H1 (cell line): ENCODE measurements at places on chromosomes 16 and 17.

DNA sequence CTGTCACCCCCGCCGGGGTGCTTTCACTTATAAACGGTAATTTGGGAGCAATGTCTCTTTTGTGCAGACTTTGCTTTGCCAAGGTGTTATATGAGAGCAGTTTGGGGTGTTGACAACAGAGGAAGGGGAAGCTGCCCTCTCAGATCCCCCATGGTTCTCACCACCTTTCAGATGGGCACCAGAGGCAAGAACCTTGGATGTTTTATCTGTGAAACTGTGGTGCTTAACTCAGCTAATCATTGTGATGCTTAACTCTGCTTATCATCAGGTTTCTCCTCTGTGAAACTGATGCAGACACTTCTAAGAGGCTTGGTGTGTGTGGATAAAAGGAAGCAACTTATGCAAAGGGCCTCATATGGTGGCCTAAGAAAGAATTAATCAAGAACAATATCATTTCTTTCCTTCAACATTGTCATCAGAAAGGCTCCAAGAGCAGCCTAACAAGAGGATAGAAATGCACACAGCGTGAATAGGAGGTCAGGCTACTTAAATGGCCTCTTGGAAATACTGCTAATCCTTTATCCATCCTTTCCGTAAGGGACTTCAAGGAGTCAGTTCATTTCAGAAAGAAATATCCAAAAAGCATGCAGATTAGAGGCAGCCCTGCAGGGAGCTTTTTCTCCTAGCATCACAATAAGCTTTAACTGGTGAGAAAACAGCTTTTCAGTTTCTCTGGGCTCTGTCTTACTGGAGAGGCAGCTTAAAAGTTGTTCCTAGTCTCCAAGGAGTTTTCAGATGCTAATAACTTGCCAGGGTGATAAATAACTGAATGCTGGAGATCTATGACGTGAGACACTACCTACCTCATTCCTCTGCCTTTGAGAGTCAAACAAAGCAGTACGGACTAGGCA, 55.1 kb upstream of the CLEC3A start:
- peaks cover 3% of the 10 kb centered on the region; the same call in 1 of the 2 replicates for H3K27me3 ChIP-seq
- DNase-seq = peak; percentile 62
- H3K4me3 ChIP-seq = peak overlapping the region; percentile 41; the same call in 1 of the 2 replicates
- peaks cover 29% of the 10 kb centered on the region for H3K4me1 ChIP-seq

GRCh38 chr17:72378414-72379390, 257.9 kb downstream of the SOX9 start:
- no peaks in the 10 kb centered on the region for H3K36me3 ChIP-seq
- H3K27ac ChIP-seq = no peak overlapping the region
- no peak overlapping the region for H3K4me3 ChIP-seq
- no peaks in the 10 kb centered on the region for H3K27me3 ChIP-seq
- peaks cover 29% of the 10 kb centered on the region for H3K4me1 ChIP-seq

DNA sequence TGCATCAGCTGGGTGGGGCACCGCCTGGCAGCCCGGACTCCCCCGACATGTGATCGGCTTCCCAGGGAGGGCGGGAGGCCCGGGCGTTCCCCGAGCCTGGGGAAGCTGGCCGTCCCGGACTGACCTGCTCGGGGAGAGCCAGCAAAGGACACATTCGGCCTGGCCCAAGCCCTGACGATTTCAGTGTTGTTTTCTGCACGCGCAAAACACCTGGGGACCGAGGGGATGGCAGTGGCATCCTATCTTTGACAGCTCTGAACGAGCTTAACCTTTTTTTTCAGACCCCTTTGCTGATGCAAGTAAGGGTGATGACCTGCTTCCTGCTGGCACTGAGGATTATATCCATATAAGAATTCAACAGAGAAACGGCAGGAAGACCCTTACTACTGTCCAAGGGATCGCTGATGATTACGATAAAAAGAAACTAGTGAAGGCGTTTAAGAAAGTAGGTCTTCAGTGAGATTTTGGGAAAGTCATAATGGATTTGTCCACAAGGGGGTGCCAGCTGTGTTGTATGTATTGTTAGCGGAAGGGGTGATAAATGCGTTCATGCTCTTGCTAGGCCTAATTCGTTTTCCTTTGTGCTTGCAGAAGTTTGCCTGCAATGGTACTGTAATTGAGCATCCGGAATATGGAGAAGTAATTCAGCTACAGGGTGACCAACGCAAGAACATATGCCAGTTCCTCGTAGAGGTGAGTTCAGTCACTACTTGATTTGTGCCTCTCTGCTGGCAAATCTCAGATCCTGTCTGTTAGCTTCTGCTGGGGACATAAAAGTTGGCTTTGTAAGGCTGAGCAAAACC, 1.0 kb downstream of the EIF1 start:
- peak overlapping the region; percentile 92 for H3K4me3 ChIP-seq
- H3K27ac ChIP-seq = peak overlapping the region; percentile 97
- DNase-seq = peak; percentile 70
- H3K27me3 ChIP-seq = no peaks in the 10 kb centered on the region
- H3K4me1 ChIP-seq = no peaks in the 10 kb centered on the region

- H3K27ac ChIP-seq = no peak overlapping the region
- no peaks in the 10 kb centered on the region for H3K27me3 ChIP-seq
- no peak overlapping the region for H3K4me3 ChIP-seq
Measured at GRCh38 chr17:17119106-17119505, 76.8 kb downstream of the MPRIP start.

DNA sequence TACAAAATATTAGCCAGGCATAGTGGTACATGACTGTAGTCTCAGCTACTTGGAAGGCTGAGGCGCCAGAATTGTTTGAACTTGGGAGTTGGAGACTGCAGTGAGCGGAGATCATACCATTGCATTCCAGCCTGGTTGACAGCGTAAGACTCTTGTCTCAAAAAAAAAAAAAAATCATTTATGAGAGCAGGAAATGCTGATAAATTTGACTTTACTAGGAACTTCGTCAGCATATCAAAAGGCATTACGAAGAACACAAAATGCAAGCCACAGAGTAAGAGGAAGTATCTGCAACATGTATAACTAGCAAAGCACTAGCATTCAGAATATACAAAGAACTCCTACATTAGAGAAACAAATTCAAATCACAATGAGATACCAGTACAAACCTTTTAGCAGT, 279.3 kb downstream of the ZFHX3 start:
- no peak for DNase-seq
- H3K4me1 ChIP-seq = peaks cover 2% of the 10 kb centered on the region; the same call in 1 of the 2 replicates
- H3K4me3 ChIP-seq = no peak overlapping the region
- H3K27me3 ChIP-seq = no peaks in the 10 kb centered on the region
- no peak overlapping the region for H3K27ac ChIP-seq

- H3K27ac ChIP-seq = no peak overlapping the region
- H3K4me1 ChIP-seq = no peaks in the 10 kb centered on the region
- H3K27me3 ChIP-seq = no peaks in the 10 kb centered on the region
- no peak overlapping the region for H3K4me3 ChIP-seq
- no peaks in the 10 kb centered on the region for H3K36me3 ChIP-seq
Measured at GRCh38 chr16:65964752-65965151, 401.7 kb upstream of the CDH5 start.

- H3K4me3 ChIP-seq = no peak overlapping the region
- no peaks in the 10 kb centered on the region for H3K36me3 ChIP-seq
- H3K27me3 ChIP-seq = no peaks in the 10 kb centered on the region; the same call in 1 of the 2 replicates
- H3K27ac ChIP-seq = no peak overlapping the region
Measured at GRCh38 chr16:85384833-85385462, 228.2 kb upstream of the GSE1 start.

GRCh38 chr17:73870473-73870872, 226.2 kb upstream of the SDK2 start:
- DNase-seq = no peak
- H3K4me1 ChIP-seq = no peaks in the 10 kb centered on the region
- no peak overlapping the region for H3K4me3 ChIP-seq
- H3K27ac ChIP-seq = no peak overlapping the region

- peak within 1 kb of the TSS; percentile 81 for H3K4me3 ChIP-seq
- H3K4me1 ChIP-seq = no peaks in the 10 kb centered on the region
- H3K36me3 ChIP-seq = no peaks in the 10 kb centered on the region
- peaks cover 8% of the 10 kb centered on the region for H3K27me3 ChIP-seq
Measured at GRCh38 chr16:58499615-58500351, at the start of gene NDRG4. TSS of gene NDRG4 (plus strand) at chr16:58500143. CDS start at chr16:58500249, 106 bp downstream.

DNA sequence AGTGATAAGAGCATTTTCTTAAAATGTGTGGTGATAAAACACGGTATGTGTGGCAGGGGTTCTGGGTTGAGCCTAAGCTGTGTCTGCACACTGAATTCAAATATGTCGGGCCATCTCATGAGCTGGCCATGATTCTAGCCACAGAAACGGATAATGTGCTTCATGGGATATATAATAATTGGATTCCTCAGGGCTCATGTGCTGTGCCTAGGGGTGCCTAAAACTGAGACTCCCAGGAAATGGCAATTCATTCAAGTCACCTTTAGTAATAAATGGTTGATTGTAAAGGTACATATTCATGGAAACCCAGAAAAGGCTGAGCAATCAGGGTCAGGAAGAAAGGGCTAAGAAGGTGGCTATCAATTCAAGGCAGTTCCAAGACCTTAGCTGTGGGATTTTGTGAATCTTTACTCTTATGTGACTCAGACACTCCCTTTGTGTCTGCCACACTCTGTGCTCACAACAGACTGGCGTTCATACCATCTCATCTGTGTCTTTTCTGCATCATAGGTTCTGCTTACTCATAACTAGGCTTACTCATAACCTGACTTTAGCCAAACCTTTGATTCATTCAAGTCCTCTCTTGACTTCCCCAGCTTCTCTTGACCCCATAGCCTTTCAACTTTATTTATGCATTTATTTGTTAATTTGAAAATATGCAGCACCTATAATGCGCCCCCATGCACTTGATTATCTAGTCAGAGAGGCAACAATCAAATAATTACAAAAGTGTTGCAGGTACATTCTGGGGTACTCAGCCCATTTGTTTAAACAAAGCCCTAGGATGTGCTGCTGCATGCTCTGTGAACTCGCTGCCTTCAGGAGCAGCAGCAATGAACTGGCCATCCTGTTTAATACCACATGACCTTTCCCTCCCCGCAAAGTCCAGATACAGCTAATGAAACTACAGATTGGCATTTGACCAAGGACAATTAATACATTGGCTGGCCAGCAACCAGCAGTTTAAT, 28.4 kb upstream of the MED13 start:
- DNase-seq = no peak
- H3K36me3 ChIP-seq = no peaks in the 10 kb centered on the region
- no peaks in the 10 kb centered on the region for H3K4me1 ChIP-seq
- no peaks in the 10 kb centered on the region for H3K27me3 ChIP-seq

- no peaks in the 10 kb centered on the region for H3K36me3 ChIP-seq
- peaks cover 11% of the 10 kb centered on the region for H3K4me1 ChIP-seq
- no peak overlapping the region for H3K27ac ChIP-seq
- no peak overlapping the region for H3K4me3 ChIP-seq
- DNase-seq = no peak
Measured at GRCh38 chr16:1300664-1301476, 8.6 kb upstream of the UBE2I start.

- H3K4me1 ChIP-seq = peaks cover 4% of the 10 kb centered on the region; the same call in 1 of the 2 replicates
- no peak for DNase-seq
- no peak overlapping the region for H3K27ac ChIP-seq
- H3K4me3 ChIP-seq = no peak overlapping the region
Measured at GRCh38 chr16:66129196-66129595, 237.3 kb upstream of the CDH5 start.

GRCh38 chr16:25014500-25015147, 545 bp downstream of the ARHGAP17 start:
- no peaks in the 10 kb centered on the region for H3K27me3 ChIP-seq
- peak overlapping the region; percentile 57 for H3K4me3 ChIP-seq
- DNase-seq = peak; percentile 73
- H3K27ac ChIP-seq = peak overlapping the region; percentile 35; the same call in 1 of the 2 replicates

- H3K4me3 ChIP-seq = no peak overlapping the region
- no peaks in the 10 kb centered on the region for H3K4me1 ChIP-seq
- no peaks in the 10 kb centered on the region for H3K36me3 ChIP-seq
- H3K27me3 ChIP-seq = peaks cover 31% of the 10 kb centered on the region
Measured at GRCh38 chr17:35377706-35378105, 4.3 kb upstream of the SLFN11 start.

DNA sequence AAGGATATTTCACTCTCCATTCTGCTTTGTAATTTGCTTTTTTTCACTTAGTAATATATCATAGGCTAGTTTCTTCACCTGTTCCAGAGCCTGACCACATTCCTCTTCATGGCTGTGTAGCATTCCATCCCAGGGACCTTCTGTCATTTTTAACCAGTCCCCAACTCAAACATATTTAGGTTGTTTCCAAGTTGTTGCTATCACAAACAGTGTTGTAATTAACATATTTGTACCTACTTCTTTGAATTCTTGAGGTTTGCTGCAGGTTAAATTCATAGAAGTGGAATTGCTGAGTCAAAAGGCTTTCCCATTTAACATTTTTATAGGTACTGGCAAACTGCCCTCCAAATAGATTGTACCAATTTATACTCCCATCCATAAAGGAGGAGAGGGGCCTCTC, 65.1 kb upstream of the MED9 start:
- no peaks in the 10 kb centered on the region for H3K4me1 ChIP-seq
- no peaks in the 10 kb centered on the region for H3K27me3 ChIP-seq
- no peak overlapping the region for H3K27ac ChIP-seq
- H3K36me3 ChIP-seq = no peaks in the 10 kb centered on the region
- H3K4me3 ChIP-seq = no peak overlapping the region

DNA sequence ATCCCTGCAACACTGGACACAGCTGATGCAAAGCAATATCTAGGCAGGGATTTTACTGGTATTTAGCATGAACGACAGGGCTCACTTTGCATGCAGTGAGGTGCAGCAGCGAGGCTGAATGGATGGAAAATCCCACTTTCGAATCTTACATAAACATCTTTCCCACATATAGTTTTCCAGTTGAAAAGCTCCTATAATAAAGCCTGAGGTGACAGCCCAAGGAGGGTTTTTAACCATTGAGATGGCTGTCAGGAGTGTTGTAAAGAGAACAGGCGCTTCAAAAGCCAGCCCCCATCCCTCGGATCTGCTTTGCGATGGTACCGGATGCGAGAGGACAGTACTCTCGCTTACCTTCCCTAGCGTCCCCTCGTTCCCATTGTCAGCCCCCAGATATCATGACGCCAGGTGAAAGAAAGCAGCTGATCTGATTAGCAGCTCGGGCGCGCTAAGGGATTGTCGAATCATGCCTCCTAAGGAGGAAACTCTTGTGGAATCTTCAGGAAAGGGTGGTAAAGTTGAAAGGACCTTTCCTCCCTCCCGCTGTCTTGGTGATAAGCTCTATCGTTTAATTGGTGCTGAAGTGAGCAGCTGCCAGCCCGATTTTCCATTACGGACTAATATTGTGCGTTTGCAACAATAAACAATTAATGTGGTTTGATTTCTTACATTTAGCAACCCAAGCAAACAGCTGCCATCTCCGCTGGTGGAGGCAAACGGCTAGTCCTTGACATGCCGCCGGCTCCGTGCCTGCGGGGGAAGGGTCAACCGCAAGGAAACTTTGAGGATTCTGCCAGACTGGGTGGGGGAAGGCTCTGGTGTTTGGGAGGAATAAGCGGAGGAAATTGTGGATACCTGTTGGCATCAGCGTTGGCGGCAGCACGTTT, 1.8 kb downstream of the CDH8 start:
- peaks cover 21% of the 10 kb centered on the region for H3K4me1 ChIP-seq
- H3K4me3 ChIP-seq = peak overlapping the region; percentile 78
- peaks cover 6% of the 10 kb centered on the region for H3K27me3 ChIP-seq
- H3K27ac ChIP-seq = no peak overlapping the region

GRCh38 chr17:4617590-4618351, 23.7 kb downstream of the ALOX15 start:
- H3K27me3 ChIP-seq = 0 out of 2 replicates have a peak, but pooled peaks cover 2% of the 10 kb centered on the region
- peaks cover 6% of the 10 kb centered on the region; the same call in 1 of the 2 replicates for H3K4me1 ChIP-seq
- no peak overlapping the region for H3K4me3 ChIP-seq

- H3K4me3 ChIP-seq = no peak overlapping the region
- no peaks in the 10 kb centered on the region for H3K36me3 ChIP-seq
- DNase-seq = no peak
- no peaks in the 10 kb centered on the region for H3K4me1 ChIP-seq
Measured at GRCh38 chr16:69520800-69521602, 44.8 kb upstream of the NFAT5 start.

- DNase-seq = peak; percentile 76
- peak overlapping the region; percentile 34 for H3K4me3 ChIP-seq
- peaks cover 28% of the 10 kb centered on the region for H3K4me1 ChIP-seq
- no peak overlapping the region for H3K27ac ChIP-seq
Measured at GRCh38 chr17:68198931-68199836, 48.7 kb upstream of the AMZ2 start.
